ENCODE measurements at places on chromosomes 16 and 17. TPM values are rescaled to one million over a fixed set of nuclear protein-coding genes. Genes with fewer than 3 reads are reported as not detected.

Gene MAP3K3
- total RNA-seq = 12.8 TPM

Gene BAIAP2
- 77.3 TPM for total RNA-seq

DNA sequence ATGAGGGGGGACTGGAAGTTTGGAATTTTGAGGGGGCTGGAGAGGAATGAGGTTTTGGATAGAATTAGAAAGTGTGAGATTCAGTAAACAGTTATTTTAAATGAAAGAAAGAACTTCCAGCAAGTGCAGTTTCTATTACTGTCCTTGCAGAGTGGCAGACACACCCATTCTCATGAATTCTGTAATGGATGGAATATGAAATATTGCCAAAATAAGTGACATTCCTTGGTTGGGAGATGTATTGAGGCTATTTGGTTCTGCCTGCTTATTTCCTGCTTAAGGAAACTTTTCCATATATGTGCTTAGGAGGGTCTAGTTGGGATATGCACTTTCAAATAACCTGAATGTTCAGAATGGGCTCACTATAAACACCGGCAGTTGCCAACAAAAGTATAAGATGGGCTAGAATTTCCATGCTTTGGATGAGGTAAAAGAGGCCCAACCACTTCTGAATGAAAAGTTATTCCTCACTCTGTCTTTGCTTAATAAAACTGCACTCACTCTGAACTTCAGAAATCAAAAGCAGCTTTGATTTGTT, 434.4 kb downstream of the CA10 start:
- DNase-seq = no peak

GRCh38 chr17:61393904-61394629, 5.6 kb upstream of the TBX2 start:
- DNase-seq = no peak
